ENCODE measurements at places on chromosomes 7 and 10.

DNA sequence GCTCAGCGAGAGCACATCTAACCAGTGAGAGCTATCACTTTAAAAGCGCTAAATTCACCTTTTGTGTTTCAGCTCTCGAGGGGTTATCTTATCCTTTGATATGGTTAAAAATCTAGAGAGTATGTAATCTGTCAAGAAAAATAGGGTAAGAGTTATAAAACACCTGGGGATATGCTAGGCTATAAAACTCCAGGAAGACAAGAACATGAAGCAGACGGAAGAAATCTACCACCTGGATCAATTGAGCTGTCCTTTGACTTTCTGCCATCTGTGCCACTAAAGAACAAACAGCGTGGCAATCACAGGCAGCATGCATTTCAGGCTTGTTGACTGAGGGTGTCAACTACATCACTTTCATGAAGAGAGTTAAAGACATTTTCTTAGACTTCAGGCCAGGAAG, 83.1 kb downstream of the ZNF248 start:
- no peak for DNase-seq

DNA sequence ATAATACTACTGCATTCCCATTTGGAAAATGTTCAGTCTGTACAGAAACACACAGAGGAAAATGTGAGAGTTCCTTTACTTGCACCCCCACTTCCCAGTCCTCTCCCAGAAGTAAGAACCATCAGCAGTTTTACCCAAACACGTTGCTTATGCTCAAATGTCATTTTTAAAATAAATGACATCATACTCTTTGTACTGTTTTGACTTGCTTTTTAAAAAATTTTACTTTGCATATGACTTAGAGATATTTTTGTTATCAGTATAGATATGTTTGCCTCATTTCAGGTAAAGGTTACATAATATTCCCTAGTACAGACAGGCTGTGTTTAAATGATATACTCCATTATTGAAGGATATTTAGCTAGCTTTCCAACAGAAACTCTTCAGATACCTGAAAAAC, 13.5 kb upstream of the PTPRN2 start:
- no peak for DNase-seq

GRCh38 chr10:121592155-121592890, 5.9 kb downstream of the FGFR2 start:
- DNase-seq, result no peak

GRCh38 chr10:37865957-37866803, 8.8 kb upstream of the ZNF248 start:
- DNase-seq, result no peak

- DNase-seq, result no peak
Observed at GRCh38 chr7:33849971-33850559, 55.3 kb upstream of the BMPER start.

GRCh38 chr7:143396625-143397556, 11.8 kb downstream of the EPHA1 start:
- DNase-seq, result no peak

DNA sequence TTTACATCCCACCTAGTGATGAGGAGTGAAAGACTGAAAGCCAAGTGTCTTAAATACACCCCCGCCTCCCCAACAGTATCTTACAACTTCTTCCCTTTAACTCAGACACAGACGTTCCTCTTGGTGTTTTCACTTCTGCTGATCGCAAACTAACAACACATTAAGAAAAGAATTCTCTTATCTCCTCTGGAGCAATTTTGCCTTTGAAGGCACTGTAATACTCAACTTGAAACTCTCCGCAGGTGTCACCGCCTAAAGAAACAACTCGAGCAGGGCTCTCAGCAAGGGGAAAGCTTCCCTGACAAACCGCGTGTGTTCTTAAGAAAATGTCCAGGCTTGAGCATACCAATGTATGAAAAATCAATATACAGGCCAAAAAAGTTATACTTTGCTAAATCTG, 452 bp downstream of the SEMA3C start:
- DNase-seq, result no peak

- no peak for DNase-seq
Observed at GRCh38 chr10:34791947-34792346, 23.1 kb downstream of the PARD3 start.

DNA sequence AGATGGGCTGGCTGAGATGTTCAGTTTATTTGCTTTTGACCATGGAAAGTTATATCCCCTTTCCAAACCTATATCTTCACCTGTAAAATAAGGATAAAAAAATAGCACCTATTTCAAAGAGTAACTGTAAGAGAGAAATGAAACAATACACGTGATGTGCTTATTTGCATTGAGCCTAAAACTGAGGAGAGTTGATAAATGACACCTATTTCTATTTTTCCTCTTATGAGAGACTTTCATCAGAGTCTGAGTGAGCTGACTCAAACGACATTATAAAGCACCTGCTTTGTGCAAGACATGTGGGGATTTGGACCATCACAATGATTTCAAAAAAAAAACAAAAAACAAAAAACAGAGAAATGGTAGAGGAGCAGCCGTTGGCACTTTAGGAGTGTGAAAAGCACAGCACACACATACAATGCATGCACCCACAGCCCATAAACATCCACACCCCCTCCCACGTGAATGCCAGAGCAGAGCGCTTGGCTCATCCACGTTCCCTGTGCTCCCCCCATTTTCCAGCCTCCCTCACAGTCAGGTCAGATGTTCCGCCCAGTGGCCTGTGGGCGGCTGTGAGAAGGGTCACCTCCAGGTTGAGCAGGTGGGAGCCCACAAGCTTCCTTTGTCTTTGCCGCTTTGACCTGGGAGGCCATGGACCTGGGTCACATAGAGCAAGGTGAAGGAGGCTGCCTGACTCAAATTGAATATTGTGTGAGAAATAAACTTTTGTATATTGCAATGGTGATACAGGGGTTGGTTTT, 253.2 kb upstream of the ZNF32 start:
- DNase-seq, result no peak

GRCh38 chr10:73647211-73647874, 6.1 kb upstream of the MYOZ1 start:
- no peak for DNase-seq

DNA sequence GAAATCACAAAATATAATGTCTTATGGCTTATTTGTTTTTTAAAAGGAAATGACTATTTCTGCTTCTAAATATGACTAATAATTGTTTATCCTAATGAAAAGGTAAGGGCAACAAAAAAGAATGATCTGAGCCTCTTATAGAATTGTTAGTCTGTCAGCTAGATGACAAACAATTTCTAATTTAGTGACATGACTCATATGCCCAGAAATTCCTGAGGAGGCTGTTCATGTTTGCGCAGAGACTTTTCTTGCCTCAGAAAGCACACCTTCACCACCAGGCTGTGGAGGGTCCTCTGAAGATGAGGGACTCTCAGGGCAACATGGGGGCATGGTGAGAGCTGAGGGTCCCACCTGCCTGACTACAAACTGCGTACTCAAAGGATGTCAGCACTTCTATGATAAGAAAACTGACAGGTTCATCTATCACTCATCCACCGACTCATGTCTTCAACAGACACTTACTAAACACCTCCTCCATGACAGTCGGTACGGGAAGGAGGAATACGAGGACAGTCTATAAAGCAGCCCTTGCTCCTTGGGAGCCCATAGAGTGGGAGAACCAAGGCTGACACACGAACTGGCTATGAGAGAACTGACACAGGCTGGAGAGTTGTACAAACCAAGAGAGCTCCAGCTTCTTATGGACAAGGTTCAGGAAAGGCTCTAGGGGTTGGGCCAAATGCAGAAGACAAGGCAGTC, 102.0 kb downstream of the PKD1L1 start:
- no peak for DNase-seq

DNA sequence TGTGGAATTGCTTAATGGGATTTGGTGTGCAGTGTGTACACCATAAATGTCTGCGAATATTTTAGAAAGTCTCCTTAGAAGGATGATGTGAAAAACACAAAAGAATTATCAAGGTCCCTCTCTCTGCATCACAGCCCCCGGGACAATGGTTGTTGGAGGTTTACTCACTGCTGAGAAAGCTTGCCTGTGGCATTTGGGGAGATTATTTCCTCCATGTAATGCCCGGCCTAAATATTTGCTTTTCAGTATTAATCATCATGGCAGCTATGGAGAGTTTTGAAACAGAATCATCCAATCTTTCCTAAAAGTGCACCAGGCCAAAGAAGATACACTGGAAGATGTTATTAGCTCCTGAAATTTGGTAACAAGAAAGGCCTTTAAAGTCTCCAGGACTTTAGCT, 113.8 kb upstream of the ADCY1 start:
- no peak for DNase-seq

- DNase-seq, result no peak
Observed at GRCh38 chr7:102275123-102275703, 11.5 kb upstream of the SH2B2 start.

DNA sequence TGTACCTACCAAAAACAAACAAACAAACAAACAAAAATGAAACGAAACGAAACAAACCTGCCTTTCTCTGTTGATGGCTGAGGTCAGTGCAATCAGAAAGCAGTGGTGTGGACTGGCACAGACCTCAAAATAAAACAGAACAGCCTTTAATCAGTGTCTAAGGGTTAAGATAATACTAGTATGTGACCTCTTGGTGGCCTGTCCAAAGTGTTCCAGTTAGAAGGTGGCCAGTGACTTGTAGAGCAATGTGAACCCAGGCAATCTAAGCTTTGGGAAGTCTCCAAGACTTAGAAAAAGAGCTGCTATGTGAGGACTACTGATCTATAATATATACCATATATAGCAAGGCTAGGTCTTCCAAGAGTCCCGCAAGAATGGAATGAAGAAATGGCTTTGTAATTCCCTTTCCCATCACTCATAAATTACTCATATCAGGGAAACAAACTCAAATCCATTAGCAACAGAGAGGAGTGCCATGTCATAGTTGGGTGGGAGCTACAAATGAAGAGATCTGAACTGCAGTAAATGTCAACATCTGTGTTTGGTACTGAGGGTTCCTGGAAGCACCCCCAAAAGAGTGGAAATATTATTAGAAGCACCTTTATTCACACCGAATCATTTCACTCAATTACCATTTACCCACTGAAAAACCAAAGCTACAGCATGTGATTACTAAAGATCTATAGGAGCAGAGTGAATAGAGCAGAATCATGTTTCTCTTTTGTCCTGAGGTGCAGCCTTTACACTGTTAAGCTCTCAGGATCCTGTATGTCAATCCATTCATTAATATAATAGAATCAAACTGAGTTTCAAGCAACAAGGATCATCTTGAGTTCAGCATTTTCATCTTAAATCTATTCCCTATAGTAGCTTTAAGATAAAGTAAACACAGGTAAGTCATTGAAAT, 28.0 kb downstream of the ABLIM1 start:
- no peak for DNase-seq

- DNase-seq, result no peak
Observed at GRCh38 chr7:100539436-100540006, 518 bp downstream of the AGFG2 start.

DNA sequence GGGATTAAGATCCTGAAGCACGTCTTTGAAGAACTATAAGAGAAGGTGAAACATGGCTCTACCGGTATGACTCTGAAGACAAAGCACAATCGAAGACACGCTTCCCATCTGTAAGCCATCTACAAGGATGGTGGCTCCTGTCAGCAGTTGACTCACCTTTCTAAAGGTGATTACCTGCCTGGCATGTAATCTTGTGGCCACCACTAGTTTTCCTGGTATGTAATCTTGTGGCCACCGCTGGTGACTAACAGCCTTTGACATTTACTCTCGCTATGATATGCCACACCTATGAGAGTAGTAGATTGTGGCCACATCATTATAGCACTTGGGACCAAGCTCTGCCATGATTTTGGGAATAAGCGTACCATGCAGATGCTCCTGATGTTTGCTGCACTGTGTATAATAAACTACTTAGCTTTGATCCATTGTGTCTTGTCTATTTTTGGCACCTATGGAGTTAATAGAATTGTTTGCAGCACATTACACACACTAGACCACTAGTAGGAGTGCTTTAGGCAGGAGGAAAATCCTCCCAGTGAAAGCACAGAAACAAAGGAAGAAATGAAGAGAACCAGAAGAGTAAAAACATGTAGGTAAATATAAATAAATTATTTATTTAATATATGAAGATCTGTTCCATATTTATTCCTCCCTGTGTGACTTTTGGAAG, 59.8 kb downstream of the VAX1 start:
- no peak for DNase-seq

- DNase-seq, result no peak
Observed at GRCh38 chr10:80472234-80473095, 18.4 kb downstream of the TSPAN14 start.

- DNase-seq, result no peak
Observed at GRCh38 chr10:69096045-69096444, 8.1 kb downstream of the SRGN start.

- no peak for DNase-seq
Observed at GRCh38 chr10:129099992-129100391, 367.0 kb upstream of the MGMT start.

DNA sequence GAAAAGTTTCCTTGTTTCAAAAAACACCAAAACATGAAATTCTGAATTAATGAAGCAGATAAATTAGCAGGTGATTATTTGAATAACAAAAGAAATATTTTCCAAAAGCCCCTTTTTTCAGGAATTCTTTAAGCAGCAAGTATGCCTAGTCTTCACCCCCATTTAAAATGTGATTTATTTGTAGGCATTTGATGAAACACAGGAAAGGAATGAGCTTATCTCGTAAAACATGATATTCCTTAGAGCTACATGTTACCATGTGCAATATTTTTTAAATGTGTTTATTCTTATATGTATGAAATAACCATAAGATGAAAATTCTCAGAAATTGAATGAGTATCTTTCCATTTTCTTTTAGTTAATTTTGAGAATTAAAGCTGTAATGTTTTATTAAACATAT, 106.1 kb downstream of the CHN2 start:
- no peak for DNase-seq

DNA sequence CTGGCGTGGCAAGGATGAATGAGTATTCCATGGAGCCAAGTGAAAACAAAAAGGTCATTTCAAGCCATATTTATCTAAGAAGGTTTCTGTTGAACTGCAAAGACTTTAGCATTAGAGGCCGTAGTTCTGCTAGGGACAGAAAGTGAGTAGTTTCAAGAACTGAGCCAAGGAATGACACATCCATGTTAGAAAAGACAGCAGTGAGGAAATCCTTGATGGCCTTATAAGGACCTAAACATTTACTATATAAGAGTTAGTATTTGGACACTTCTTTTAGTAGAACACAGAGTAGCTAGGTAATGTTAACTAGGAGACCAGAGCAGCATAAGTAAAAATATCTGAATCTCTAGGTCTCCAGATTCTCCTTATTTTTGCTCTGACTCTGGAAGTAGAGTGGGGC, 329.8 kb upstream of the SEMA3D start:
- DNase-seq, result no peak

DNA sequence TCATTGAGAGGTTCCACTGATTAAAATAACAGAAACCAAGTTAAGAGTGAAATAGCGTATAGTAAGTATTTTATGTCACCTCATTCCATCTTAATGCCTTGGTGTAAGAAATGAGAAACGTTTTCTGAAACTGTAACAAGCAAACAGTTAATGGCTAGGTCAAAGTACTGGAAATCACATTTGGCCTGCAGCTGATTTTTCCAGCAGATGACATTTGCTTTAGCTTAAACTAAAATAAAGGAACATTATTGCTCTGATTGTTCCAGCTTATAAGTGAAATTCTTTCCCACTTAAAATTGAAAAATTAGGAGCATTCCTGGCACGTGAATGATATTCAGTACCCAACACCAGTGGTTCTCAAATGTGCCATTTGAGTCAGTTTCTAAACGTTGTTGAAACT, 213.6 kb upstream of the DPP6 start:
- no peak for DNase-seq

- DNase-seq, result no peak
Observed at GRCh38 chr7:13987395-13987794, 2.1 kb downstream of the ETV1 start.

- no peak for DNase-seq
Observed at GRCh38 chr7:12619461-12620069, 49.0 kb downstream of the SCIN start.

- no peak for DNase-seq
Observed at GRCh38 chr10:52105301-52105700, 208.8 kb upstream of the DKK1 start.

Data from brain pericyte (primary cell).